Peyer's patch (tissue), 4 donors: ENCODE measurements at places on chromosomes 3 and 15. TPM values are rescaled to one million over a fixed set of nuclear protein-coding genes. Genes with fewer than 3 reads are reported as not detected.
A peak's percentile ranks its signal among the peaks of the same experiment; 100 is the strongest.

The MAP1A gene
- 1.2 TPM for total RNA-seq

The GNAT1 gene
- total RNA-seq: not detected

DNA sequence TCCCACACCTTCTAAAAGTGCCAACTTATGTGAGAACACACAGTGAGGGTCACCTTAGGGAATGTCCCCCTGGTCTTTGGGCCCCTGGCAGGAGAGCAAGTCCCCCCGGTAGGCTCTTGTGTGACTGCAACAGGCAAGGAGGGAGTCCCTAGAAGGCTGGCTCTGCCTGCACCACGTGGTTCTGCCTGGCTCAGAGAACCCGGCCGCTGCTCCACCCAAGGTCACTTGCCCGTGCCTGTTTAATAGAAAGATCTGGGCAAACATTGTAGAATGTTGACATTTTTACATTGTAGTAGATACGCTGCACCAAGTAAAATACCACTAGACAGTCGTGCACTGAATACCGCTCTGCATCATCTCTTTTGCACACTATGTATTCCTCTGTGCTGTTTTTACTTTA is 21.9 kb downstream of the GABRA5 start:
- no peak overlapping the region for H3K27ac ChIP-seq
- H3K27me3 ChIP-seq: no peaks in the 10 kb centered on the region
- no peak overlapping the region for H3K4me3 ChIP-seq
- H3K36me3 ChIP-seq: no peaks in the 10 kb centered on the region
- DNase-seq: no peak

- H3K4me1 ChIP-seq: no peaks in the 10 kb centered on the region
- no peak for DNase-seq
- no peaks in the 10 kb centered on the region for H3K27me3 ChIP-seq
- no peaks in the 10 kb centered on the region for H3K36me3 ChIP-seq
- H3K4me3 ChIP-seq: no peak overlapping the region
Observed at GRCh38 chr3:29138171-29138570, 142.7 kb upstream of the RBMS3 start.

DNA sequence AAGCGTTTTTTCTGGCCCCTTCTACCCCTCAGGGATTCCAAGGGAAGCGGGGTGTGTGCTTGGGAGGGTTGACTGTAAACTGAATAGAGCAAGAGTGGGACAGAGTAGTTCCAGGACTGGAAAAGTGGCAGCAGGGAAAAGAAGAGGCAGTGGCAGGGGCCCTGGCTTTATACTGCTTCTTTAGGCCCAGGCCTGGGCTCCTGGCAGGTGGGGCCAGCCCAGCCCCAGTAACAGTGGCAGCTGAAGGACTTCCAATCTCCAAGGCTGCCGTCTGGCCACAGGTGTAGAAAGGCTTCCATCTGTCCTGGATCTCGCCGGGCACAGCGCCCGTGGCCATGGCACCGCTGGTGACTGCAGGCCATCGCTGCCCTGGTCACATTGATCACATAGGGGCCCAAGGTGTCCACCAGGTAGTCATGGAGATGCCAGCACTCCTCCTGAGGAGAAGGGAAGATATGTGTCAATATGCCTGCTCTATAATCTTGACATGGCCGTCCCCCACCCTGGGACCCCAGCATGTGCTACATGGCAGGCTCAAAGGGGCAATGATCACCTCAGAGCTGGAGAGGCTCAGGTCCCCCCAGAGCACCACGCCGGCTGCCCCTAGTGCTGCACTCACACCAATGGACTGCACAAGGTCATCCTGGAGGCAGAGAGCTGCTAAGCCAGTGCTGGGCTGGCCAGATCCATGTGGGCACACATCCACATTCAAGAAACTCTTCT is 1.0 kb upstream of the IFRD2 start:
- H3K27ac ChIP-seq: peak overlapping the region; percentile 77
- DNase-seq: no peak
- H3K27me3 ChIP-seq: no peaks in the 10 kb centered on the region
- H3K36me3 ChIP-seq: no peaks in the 10 kb centered on the region

- no peak for DNase-seq
- H3K4me1 ChIP-seq: no peaks in the 10 kb centered on the region
- no peak overlapping the region for H3K4me3 ChIP-seq
- no peak overlapping the region for H3K27ac ChIP-seq
- no peaks in the 10 kb centered on the region for H3K27me3 ChIP-seq
Observed at GRCh38 chr3:71554649-71555048, 28.9 kb downstream of the FOXP1 start.

DNA sequence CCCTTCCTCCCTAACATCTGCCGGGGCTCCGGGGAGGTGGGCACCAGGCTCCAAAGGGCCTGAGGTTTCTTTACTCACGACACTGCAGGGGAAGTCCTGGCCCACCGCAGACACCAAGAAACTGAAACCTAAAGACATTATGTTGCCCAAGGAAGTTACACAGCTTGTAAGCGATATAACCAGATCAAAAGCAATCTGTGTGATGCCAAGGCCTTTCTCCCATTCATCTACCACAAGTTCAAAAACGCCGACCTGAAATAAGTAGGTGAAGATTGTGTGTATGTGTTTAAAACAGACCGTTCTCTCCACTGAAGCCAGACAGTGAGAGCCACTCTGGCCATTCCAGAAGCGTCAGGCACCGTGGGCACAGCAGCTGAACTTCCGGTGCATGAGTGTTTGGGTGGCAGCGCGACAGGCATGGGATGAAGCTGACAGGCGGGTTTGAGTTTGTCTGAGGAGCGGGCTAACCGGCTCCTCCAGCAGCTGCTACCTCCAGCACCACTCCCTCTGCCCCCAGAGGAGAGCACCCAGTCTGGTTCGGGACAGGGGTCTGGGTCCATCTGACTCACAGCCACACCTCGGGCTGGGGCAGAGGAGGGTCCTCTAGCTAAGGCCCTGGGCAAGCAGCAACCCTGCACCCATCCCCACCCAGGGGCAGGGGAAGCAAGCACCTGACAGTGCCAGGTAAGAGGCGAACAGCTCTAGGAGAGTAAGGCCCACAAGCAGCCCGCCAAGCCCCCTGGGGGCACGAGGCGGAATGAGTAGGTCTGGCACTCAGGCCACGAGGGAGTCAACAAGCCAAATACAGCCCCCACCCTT is 1.3 kb downstream of the TNK2 start:
- H3K4me3 ChIP-seq: peak overlapping the region; percentile 87
- peaks cover 11% of the 10 kb centered on the region for H3K4me1 ChIP-seq
- no peaks in the 10 kb centered on the region for H3K27me3 ChIP-seq
- H3K36me3 ChIP-seq: no peaks in the 10 kb centered on the region
- H3K27ac ChIP-seq: peak overlapping the region; percentile 93

DNA sequence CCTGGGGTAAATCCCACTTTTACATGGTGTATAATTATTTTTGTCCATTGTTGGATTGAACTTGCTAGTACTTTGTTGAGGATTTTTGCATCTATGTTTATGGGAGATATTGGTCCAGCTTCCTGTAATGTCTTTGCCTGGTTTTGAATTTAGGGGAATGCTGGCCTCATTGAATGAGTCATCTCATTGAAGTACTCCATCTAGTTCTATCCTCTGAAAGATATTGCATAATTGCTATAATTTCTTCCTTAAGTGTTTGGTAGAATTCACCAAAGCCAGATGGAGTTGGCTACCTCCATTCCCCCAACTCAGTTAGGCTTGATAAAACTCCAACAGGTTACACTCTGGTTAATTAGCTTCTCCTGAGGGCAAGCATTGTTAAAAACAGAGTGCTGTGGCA is 237.4 kb upstream of the TGFBR2 start:
- DNase-seq: no peak
- H3K36me3 ChIP-seq: no peaks in the 10 kb centered on the region
- no peak overlapping the region for H3K4me3 ChIP-seq
- H3K27ac ChIP-seq: no peak overlapping the region
- H3K4me1 ChIP-seq: no peaks in the 10 kb centered on the region

DNA sequence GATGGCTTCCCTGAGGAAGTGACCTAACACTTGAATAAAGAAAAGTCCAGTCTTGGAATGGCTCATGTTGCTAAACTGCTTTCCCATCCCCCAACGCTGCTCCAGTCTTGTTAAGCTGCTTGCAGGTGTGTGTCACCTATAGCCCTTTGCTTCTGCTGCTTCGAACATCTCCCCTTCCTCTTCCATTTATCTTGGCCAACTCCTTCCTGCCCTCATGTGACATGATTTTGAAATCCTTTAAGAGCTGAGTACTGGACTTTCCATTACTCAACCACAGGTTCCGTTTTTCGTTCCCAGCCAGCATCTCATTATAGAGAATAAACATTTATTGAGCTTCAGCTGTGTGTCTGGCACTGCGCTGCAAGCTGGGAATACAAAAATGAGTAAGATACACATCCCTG is 1.7 kb downstream of the ATG7 start:
- H3K4me3 ChIP-seq: no peak overlapping the region
- no peaks in the 10 kb centered on the region for H3K4me1 ChIP-seq
- no peak for DNase-seq
- H3K27me3 ChIP-seq: no peaks in the 10 kb centered on the region
- H3K36me3 ChIP-seq: peaks cover 6% of the 10 kb centered on the region
- H3K27ac ChIP-seq: no peak overlapping the region

DNA sequence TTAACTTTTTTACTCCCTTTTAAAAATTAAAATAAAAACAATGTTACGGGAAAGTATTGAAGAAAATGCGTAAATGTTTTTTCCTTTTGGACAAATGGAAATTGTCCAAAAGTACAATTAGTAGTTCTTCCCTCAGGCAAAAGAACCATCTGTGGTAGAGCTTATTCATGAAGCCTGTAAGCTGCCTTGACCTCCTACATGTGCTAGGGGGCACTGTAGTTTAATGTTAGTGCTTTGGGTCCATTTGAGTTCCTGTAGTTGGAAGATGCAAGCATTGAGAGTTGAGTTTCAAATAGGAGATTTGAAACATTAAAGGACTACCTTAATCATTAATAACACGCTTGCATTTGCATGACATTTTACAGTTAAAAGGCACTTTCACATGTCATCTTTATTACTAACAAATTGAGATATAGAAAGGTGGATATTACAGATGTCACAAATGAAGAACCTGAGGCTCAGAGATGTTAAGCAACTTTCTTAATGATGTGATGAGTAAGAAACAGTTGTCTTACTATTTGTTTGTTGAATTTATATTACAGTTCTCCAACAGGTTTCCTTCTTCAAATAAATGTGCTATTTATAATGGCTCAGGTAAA is 1.8 kb upstream of the ZNF385D start:
- no peaks in the 10 kb centered on the region for H3K36me3 ChIP-seq
- no peak overlapping the region for H3K27ac ChIP-seq
- H3K4me3 ChIP-seq: no peak overlapping the region
- no peaks in the 10 kb centered on the region for H3K4me1 ChIP-seq

GRCh38 chr15:28987337-28987736 is 101.6 kb downstream of the APBA2 start:
- no peaks in the 10 kb centered on the region for H3K27me3 ChIP-seq
- no peaks in the 10 kb centered on the region for H3K4me1 ChIP-seq
- DNase-seq: no peak
- H3K27ac ChIP-seq: no peak overlapping the region
- H3K36me3 ChIP-seq: no peaks in the 10 kb centered on the region

- H3K4me1 ChIP-seq: no peaks in the 10 kb centered on the region
- H3K27me3 ChIP-seq: no peaks in the 10 kb centered on the region
- no peak for DNase-seq
- H3K4me3 ChIP-seq: no peak overlapping the region
Observed at GRCh38 chr3:38560284-38560683, 64.1 kb downstream of the EXOG start.
